Mesothelial cell of epicardium (in vitro differentiated cells): ENCODE measurements at places on chromosomes 7 and 10. TPM values are rescaled to one million over a fixed set of nuclear protein-coding genes. Genes with fewer than 3 reads are reported as not detected.

The CTAGE4 gene
- 3.1 to 5.5 TPM (median 5.4 TPM) in 3 replicates for total RNA-seq

The FOXP2 gene
- 13.9 to 18.2 TPM (median 15.3 TPM) in 3 replicates for total RNA-seq

The ATP6V1F gene
- total RNA-seq: 122 to 123 TPM (median 122 TPM) in 3 replicates

The CRPPA gene
- 4.0 to 4.4 TPM (median 4.1 TPM) in 3 replicates for total RNA-seq

The ASL gene
- total RNA-seq: 11.3 to 12.4 TPM (median 11.3 TPM) in 3 replicates

The DGKB gene
- total RNA-seq: 3.1 to 3.9 TPM (median 3.5 TPM) in 3 replicates

- DNase-seq: no peak
These were observed 9.8 kb upstream of the MRPS16 start for GRCh38 chr10:73262105-73262730.

- DNase-seq: no peak
These were observed 30.3 kb downstream of the ERCC6 start for GRCh38 chr10:49508654-49509053.

GRCh38 chr10:28628184-28628893 is 49.0 kb upstream of the BAMBI start:
- DNase-seq: peak; percentile 86

- DNase-seq: no peak
These were observed 633.9 kb downstream of the ARL4A start for GRCh38 chr7:13321316-13321715.

GRCh38 chr7:158487631-158488151 is 99.9 kb downstream of the PTPRN2 start:
- DNase-seq: no peak

GRCh38 chr10:37535459-37536246 is 321.8 kb downstream of the ZNF248 start:
- DNase-seq: no peak

GRCh38 chr10:128493811-128494210 is 367.6 kb upstream of the MKI67 start:
- DNase-seq: no peak

- DNase-seq: no peak
These were observed 154.6 kb upstream of the RHEB start for GRCh38 chr7:151674161-151674920.

GRCh38 chr7:94049615-94050014 is 45.5 kb upstream of the BET1 start:
- DNase-seq: no peak

DNA sequence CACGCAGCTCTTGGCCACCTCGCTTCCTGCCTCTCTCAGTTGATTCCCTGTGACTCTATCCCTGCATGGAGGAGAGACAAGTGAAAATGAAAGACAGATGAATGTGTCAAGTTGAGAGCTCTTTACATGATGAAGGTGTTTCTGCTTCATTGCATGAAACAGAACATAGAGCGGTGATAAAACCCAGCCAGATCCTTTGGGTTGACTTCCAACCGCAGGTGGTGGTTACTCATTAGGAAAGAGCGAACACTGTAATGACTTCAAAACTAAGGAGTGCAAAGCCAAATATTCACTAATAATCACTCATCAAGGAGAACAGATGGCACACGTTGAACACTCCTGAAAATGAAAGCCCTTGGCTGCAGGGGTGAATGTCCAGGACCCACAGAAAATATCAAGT is 31.8 kb upstream of the WDR11 start:
- DNase-seq: no peak

DNA sequence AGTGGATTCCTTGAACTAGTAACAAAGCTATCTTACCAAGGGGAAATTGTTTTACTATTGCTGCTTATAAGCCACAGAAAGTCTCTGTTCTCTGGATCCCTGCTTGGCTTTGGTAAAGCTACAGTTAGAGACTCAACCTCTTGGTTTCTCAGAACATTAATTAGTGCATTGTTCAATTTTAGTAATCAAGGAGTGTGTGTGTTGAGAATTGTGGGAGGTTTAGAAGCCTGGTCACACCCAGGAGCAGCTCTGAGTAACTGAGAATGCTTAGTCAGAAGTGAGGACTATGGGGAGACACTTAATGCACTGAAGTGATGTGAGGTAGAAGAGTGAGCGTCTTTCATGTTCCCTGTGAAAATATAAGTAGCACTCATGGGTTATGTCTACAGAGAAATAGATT is 8.2 kb upstream of the ACTA2 start:
- no peak for DNase-seq

GRCh38 chr7:93461350-93461749 is 113.2 kb downstream of the CALCR start:
- no peak for DNase-seq

- DNase-seq: no peak
These were observed 41.9 kb downstream of the C10orf120 start for GRCh38 chr10:122657729-122658128.

DNA sequence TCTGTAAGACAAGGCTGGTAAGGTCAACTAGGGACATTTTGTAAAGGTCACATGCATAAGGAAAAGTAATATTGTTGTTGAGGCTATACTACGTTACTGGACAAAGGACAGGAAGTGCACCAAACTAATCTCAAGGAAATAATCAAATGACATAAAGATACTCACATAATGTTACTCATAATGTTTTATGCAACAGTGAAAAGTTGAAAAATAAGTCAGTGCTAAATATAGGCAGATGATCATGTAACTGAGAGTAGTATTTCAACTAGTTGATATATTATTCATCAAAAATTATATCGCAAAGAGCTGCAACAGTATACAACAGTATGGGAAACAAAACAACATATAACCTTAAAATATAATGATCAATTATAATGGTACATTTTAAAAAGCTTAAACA is 215.7 kb downstream of the PTN start:
- DNase-seq: no peak

DNA sequence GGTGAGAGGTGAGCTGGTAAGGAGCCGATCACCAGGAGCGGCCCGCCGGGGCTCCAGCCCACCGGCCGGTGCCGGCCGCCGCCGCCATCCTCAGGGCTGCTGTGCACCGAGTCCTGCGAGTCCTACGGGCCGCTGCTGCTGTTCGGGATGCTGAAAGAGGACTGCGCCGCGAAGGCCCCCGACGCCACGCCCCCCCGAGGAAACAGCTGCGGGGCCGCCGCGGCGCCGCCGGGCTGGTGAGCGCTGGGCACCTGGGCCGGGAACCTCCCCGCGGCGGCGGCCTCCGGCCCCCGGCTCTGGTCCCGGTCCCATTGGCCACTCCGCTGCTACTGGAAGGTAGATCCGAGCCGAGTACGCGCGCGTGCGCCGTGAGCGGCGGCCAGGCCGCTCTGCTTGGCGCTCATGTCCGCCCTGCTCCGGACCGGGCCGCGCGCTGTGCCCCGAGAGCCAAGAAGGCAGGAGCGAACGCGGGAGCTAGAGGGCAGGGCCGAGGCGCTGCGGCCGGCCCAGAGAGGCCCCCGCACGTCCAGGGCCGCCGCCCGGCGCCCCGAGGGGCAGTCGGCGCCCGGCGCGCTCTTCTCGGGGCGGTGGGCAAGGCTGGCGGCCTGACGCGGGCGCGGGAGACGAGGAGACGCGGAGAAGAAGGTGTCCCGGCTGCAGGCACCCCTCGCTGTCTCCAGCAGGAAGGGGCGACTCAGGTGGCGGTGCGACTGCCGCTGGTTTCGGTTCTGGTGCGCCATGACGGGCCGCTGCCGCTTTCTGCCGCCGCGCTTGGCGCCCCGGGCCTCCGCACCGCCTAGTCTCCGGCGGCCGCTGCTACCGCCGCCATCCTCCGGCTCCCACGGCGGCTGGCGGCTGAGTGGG is 121.3 kb upstream of the WIPF3 start:
- peak; percentile 79 for DNase-seq

GRCh38 chr7:64078699-64078994 is 33.4 kb downstream of the ZNF727 start:
- no peak for DNase-seq

GRCh38 chr10:845526-845925 is 86.0 kb downstream of the LARP4B start:
- DNase-seq: no peak

- DNase-seq: no peak
These were observed 113.7 kb downstream of the TRIM24 start for GRCh38 chr7:138573741-138574140.

- DNase-seq: no peak
These were observed 5.9 kb downstream of the EBF3 start for GRCh38 chr10:129958148-129958628.

DNA sequence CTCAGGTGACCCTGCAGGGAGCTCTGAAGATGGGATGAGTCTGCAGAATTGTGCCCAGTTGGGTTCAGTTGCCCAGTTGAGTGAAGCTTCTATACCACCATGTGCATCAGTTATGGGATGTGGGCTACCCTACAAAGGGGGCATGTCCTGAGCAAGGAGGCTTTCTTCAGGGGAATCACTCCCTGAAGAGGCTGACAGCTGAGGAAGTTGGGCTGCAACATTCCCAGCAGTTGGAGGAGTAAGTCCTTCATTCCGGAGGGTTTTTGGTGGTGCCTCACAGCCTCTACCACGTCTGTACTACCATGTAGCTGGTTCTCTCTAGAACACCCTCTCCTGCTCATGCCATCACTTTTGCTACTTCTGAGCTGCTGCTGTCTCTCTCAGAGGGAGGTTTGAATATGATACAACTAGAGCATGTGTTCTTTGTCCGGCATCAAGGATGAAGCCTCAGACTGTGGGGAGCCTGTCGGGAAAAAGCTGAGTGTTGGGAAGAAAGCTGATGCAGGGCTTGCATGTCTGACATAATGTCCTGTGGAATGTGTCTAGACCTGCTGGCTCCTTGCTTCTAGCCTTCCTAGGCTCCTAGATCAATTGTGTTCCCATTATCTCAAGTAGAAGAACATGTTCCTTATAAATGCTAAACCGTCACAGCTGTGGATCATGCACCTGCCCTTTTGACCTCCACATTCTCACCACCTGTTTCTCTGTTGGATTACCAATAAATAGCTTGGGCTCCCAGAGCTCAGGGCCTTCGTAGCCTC is 355.8 kb downstream of the CCSER2 start:
- DNase-seq: no peak
